ENCODE measurements at places on chromosomes 1 and 21.

DNA sequence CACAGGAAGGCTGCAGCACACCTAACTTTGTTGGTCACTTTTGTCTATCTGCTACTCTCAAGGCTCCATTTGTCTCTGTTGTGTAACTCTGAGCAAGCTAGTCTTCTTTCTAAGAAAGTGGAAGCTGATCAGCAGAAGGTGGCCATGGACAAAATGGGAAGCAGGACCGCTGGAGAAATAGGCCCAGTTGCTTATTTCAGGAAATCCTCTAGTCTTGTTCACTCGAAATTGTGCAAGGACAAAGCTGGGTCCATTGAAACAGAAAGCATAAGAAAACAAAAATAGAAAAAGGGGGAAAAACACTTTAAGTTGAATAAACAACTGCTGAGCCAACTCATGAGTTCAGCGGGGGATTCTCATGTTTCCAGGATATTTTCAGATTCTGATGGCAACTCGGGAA lies 150.1 kb downstream of the PBX1 start:
- no peak for DNase-seq

DNA sequence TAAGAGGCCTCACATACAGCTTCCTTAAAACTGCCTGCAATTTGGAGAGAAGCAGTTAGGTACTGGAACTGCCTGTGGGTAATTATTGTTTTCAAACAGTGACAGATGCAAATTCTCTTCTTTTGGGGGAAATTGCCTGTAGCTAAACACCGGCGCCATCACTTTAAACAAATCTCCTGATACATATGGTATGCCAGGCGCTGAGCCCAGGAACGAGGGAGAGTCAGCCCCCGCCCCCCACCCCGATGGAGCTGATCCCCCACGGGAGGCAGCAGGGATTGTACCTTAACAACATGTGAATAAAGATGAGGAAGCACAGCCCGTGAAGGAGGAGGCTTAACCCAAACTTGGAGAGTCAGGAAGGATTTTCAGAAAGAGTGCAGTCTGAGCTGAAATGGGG lies 7.1 kb downstream of the TMEM51 start:
- DNase-seq: no peak

- DNase-seq: peak; percentile 77
Measured at GRCh38 chr1:198156745-198157240, at the start of gene NEK7. Gene NEK7, plus strand, starts transcription at chr1:198156998. Its CDS starts 75,583 bp downstream, at chr1:198232581.

DNA sequence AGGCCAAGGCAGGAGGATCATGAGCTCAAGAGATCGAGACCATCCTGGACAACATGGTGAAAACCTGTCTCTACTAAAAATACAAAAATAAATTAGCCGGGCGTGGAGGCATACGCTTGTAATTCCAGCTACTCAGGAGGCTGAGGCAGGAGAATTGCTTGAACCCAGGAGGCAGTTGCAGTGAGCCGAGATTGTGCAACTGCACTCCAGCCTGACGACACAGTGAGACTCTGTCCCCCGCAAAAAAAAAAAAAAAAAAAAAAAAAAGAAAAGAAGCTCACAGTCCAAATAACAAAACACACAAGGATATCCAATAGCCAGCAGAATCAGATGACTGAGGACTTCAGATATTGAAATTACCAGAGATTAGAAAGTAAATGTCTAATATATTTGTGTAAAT lies 11.8 kb downstream of the AHCTF1 start:
- no peak for DNase-seq

DNA sequence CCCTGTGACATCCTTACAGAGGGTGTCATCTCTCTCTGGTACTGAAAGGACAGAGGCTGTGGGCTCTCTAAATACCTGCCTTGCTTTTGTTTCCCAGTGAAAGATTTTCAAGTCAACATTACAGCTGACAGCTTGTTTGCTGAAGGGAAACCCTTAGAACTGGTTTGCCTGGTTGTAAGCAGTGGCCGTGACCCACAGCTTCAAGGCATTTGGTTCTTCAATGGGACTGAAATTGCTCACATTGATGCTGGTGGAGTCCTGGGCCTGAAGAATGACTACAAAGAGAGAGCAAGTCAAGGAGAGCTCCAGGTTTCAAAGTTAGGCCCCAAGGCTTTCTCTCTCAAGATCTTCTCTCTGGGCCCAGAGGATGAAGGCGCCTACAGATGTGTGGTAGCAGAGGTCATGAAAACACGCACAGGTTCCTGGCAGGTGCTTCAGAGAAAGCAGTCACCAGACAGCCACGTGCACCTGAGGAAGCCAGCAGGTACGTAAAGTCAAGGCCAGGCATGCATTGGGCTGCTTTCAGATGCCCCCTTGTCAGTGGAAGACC lies 11.8 kb downstream of the CD101 start:
- DNase-seq: no peak

- DNase-seq: no peak
Measured at GRCh38 chr1:170978371-170978910, 43.1 kb downstream of the MROH9 start.

DNA sequence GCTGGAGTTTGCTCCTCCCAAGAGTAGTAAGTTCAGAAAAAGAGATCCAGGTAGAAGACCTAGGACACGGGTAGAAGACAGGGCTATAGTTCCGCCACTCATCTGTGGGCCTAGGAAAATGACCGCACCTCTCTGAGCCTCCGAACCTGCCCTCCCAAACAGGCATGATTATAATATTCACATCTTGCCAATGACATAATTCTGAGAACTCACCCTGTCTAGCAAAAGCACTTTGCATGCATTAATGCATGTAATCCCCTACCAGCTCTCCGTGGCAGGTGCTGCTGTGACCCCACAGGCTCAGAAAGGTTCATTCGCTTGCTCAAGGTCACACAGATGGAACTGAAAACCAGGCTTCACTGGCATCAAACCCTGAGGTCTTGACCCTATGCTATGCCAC lies 88.0 kb downstream of the SPSB1 start:
- no peak for DNase-seq

DNA sequence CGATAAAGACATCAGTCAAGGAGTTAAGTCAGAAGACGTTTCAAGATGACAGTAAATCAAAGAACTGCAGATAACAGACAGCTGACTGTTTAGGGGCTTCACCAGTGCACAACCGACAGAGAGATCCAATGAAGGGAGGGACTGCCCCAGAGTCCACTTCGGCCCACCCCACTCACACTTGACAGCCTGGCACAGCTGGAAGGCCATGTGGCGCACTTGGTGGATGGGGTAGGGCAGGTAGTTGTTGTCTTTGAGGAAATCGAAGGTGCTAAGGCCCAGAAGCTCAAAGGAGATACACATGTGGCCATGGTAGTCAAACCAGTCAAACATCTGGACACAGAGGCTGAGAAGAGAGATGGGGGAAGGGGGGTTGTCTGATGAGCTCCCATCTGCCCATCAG lies 4.4 kb upstream of the SCAMP3 start:
- DNase-seq: no peak

DNA sequence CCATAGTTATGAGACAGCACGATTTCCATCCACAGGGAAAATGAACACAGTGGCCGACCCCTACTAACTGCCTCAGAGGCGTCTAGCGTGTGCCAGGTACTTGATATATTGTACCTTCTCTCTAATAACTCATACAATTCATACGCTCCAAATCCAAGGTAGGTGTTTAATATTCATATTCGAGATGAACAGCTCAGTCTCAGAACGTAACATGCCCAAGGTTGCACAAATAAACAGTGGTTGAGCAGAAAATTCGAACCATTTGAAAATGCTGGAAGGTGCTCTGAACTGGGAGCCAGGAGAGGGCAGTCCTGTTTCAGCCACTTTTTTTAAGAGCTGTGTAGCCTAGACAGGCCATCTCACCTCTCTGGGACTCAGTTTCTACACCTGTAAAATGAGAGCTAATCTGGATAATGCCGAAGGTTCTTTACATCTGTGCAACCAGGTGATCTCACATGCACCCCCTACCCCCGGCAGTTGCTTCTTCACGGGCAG lies 7.9 kb downstream of the SLC45A3 start:
- no peak for DNase-seq

DNA sequence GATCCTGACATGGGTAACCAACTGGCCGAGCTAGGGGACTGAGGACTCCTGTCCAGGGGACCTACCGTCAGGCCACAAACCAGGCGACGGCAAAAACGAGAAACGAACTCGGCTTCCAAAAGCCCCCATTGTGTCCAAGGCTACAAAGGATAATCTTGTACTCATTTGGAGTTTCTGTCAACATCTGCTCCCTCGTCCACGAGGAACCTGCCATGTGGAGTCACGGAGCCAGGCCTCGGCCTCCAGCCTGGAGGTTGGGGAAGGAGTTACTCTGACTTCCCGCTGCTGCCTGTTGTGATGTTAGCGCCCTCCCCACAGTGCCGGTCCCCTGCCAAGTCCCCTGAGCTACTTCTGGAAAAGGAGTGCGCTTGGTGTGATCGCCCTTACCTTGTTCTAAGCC lies 7.3 kb downstream of the KRTAP10-1 start:
- DNase-seq: no peak
